ENCODE measurements at places on chromosomes 3 and 15. TPM values are rescaled to one million over a fixed set of nuclear protein-coding genes. Genes with fewer than 3 reads are reported as not detected.

DNA sequence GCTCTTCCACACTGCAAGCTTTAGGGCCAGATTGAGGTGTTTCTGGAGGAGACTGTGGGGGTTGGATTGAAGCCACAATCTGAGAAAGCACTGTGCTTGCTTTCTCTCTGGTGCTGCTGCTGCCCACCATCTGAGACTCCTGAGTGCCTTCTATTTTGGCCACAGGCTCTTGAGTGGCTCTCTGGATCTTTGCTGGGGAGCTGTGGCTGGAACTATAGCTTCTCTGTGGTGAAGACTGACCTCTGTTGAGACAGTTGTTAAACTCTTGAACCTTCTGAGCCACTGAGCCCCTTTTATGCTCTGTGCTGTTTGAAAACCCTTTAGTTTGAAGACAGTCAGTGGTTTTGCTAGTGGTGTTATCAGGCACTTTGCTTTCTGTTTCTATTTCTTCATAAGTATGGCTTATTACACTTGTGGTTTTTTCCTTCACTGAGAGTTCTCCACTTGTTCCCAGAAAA lies 108.7 kb upstream of the TSPAN3 start:
- no peak for DNase-seq

The PLA2G4E gene
- 0.14 TPM for total RNA-seq

The CKMT1A gene
- total RNA-seq = 28.7 TPM

The PYGO1 gene
- 7.5 TPM for total RNA-seq

- DNase-seq = no peak
These were observed 928 bp downstream of the CEP97 start for GRCh38 chr3:101725194-101725889.

The NCKIPSD gene
- total RNA-seq = 20.9 TPM

- no peak for DNase-seq
These were observed 540.1 kb downstream of the NTRK3 start for GRCh38 chr15:87716422-87716821.

The SLC28A2 gene
- not detected for total RNA-seq

The PLS1 gene
- total RNA-seq = 20.6 TPM

DNA sequence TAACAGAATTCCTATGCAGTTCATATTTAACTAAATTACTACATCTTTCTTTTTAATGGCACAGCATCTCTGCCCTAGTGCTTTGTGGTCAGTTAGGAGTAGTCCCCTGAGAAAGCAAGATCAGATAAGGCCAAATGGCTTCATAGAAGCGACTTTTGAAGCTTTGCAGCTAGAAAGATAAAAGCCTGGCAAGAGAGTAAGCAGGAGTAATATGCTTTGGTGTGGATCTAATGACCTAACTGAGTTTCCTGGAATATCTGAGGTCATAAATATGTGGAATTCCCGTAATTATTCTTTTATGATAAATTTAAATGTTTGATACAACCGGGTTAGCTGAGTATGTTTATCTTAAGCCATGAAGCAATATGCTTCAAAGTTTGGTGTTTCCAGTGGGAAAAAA lies 374.9 kb upstream of the LRRC3B start:
- DNase-seq = no peak

DNA sequence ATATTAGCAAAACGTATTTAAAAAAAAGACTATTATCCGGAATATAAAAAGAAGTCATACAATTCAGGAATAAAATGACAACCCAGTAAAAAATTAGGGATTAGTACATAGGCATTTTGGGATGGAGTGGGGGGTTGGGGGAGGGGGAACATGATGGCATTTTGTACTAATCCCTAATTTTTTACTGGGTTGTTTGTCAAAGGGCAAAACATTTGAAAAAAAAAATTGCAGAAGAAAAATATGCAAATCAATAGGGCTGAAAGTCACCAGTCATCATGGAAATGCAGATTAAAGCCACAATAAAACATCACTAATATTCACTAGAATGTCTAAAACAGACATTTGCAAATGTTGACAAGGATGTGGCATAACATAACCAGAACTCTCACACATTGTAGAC lies 82.5 kb downstream of the RPL22L1 start:
- DNase-seq = no peak

- no peak for DNase-seq
These were observed 39.8 kb downstream of the PCSK6 start for GRCh38 chr15:101449471-101450402.

DNA sequence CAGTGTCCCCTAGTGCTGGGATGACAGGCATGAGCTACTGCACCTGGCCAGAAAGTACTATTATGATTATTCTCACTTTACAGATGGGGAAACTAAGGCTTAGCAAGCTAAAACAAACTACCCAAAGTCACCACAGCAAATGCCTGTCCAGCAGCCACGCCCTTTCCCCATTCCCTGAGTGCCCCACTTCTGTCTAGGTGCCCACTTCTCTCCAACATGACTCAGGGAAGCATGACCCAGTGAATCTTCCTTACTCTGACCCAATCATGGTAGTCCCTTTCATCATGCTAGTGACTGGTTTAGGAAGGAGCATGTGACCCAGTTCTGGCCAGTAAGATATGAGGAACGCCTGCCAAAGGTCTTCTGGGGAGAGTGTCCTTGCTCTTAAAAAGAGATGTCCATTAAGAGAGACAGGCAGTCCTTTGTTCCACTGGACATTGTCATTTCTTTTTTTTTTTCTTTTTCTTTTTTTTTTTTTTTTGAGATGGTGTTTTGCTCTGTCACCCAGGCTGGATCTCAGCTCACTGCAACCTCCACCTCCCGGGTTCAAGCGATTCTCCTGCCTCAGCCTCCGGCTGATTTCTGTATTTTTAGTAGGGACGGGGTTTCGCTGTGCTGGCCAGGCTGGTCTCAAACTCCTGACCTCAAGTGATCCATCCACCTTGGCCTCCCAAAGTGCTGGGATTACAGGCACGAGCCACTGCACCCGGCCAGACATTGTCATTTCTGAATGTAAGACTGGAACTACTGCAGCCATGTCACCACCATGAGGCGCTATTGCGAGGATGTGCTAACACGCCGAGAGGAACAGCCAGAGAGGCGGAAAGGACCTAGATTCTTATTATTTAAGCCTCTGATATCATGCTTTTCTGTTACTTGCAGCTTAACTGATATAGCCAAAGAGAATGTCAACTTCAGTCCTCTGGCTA lies 19.8 kb downstream of the MEGF11 start:
- DNase-seq = no peak

GRCh38 chr3:161403251-161403650 lies 31.9 kb upstream of the SPTSSB start:
- no peak for DNase-seq

The CHRD gene
- total RNA-seq = not detected

DNA sequence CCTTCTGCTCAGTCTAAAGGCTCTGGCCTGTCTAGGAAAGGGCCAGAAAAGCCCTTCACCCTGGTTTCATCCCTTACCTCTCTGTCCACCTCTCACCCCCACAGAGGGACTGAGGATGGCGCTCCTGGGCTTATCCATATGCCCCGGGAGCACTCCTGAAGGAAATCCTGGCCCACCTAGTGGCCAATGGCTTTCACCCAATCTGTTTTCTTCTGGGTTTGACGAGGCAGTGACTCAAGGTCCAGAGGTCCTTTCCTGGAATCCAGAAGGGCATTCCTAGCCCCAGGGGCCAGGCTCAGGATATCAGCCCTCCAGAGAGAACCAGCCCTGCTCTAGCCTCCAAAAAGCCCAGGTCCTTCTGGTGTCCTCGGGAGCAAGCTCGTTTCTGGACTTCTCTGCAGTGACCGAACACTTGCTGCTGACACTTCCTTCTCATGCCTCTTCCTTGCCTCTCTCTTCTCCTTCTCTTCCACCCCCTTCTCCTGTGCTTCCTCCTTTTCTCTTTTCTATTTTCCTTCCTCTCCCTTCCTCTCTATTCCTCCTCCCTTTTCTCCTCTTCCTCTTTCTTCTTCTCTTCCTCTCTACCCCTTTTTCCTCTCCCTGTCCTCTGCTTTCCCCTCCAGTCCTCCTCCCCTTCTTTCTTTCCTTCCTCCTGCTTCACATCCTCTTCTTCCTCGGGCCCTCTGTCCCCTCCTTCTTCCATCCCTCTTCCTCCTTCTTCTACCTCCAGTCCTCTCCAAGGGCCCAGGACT lies 59.6 kb downstream of the RHCG start:
- no peak for DNase-seq

The CD86 gene
- 0.49 TPM for total RNA-seq

The SRGAP3 gene
- total RNA-seq = 17.9 TPM

The CGNL1 gene
- 0.35 TPM for total RNA-seq

The DUOXA2 gene
- not detected for total RNA-seq

GRCh38 chr15:76169911-76170800 lies 110.4 kb downstream of the TMEM266 start:
- DNase-seq = no peak

DNA sequence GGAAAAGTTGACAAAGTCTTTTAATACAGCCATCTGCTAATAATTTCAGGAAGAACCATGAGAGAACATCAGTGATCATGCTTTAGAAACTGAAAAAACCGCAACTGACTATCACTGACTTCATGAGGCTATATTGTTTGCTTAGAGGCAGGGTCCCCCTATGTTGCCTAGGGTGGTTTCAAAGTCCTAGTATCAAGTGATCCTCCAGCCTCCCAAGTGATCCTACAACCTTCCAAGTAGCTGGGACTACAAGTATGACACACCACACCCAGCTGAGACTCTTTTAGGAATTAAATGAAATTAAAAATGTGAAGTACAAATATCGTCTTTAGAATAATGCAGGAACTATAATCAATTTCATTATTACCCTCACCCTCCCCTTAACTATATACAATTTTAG lies 58.3 kb upstream of the CSPG5 start:
- no peak for DNase-seq

The VIPR1 gene
- total RNA-seq = 3.2 TPM

The CD200R1 gene
- not detected for total RNA-seq

GRCh38 chr15:48522911-48523310 lies 122.6 kb downstream of the FBN1 start:
- DNase-seq = no peak

- no peak for DNase-seq
These were observed 113.3 kb downstream of the TBC1D2B start for GRCh38 chr15:77964193-77964592.

- no peak for DNase-seq
These were observed 527.6 kb downstream of the DIPK2A start for GRCh38 chr3:144499001-144499930.

All from foreskin keratinocyte (primary cell).